Stimulated activated CD8-positive, alpha-beta memory T cell treated with anti-CD3 and anti-CD28 coated beads, Interleukin-7, amount 100 ng/mL, for 1 hour (primary cell): ENCODE measurements at places on chromosomes 16 and 17.

GRCh38 chr17:48561884-48562810 is 16.0 kb downstream of the HOXB4 start:
- no peak for DNase-seq

DNA sequence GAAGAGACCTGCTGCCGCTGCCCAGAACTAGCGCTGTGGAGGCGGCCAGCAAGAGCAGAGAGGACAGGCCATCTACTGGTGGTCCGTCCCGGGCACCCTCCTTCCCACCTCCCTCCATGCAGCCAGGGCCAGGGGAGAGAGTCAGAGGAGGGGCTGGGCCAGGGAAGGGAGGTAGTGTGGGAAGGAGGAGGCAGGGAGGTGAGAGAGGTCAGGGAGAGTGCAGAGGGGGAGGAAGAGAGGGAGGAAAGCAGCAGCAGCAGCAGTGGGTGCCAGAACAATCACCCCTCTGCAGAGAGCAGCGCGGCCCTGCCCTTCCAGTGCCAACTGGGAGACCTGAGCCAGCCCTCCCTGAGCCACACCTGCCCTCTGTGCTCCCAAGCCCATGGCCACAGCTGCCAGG is 6.6 kb downstream of the C16orf95 start:
- DNase-seq, result no peak

- DNase-seq, result no peak
These were observed 18.6 kb downstream of the ENGASE start for GRCh38 chr17:79093270-79093669.

- DNase-seq, result no peak
These were observed 87.1 kb downstream of the AIPL1 start for GRCh38 chr17:6347776-6348175.

DNA sequence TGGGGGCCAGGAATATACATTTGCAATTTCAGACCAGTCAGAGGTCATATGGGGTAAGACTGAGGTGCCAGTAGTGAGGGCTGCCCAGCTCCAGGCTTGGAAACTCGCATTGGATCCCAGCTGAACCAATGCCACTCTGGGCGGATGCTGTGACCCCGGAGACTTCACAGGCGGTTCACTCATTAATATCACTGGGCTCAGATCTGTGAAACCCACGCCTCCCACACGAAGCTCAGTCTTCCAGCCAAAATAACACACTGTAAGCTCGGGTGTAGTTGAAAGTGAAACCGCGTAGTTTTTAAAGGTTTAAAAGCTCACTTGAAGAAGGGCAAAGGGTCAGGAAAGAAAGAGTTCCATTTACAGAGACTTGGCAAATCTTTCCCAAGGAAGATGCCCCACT is 254.8 kb downstream of the FOXL1 start:
- no peak for DNase-seq

- DNase-seq, result no peak
These were observed 209.4 kb upstream of the FOXF1 start for GRCh38 chr16:86300746-86301481.

- no peak for DNase-seq
These were observed 49.4 kb upstream of the SREBF1 start for GRCh38 chr17:17886226-17886625.

- no peak for DNase-seq
These were observed 182.4 kb downstream of the TOX3 start for GRCh38 chr16:52364500-52364899.

- DNase-seq, result peak; percentile 26
These were observed at the start of gene FLOT2 for GRCh38 chr17:28896884-28897768. TSS of gene FLOT2 (minus strand) at chr17:28897733. CDS start at chr17:28897574, 159 bp downstream.

GRCh38 chr17:27597783-27598320 is 33.1 kb upstream of the LGALS9 start:
- DNase-seq, result no peak

- DNase-seq, result no peak
These were observed 154.3 kb upstream of the ZFHX3 start for GRCh38 chr16:73202161-73202729.

DNA sequence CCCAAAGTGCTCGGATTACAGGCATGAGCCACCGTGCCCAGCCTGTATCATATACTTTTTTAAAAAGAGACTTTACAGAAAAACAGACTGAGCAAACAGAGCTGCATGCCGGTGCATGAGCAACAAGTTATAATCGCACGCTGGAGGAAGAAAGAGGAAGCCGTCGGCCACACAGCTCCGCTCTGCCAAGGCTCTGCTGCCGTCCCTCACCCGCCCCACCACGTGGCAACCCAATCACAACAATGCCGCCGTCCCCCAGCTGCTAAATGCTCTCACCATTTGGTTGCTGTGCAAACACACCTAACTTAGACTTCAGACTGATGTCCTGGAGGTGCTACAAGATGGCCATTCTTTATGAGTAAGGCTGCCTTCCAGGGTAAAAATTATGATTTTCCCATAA is 83.5 kb downstream of the ADCY9 start:
- DNase-seq, result peak; percentile 20

DNA sequence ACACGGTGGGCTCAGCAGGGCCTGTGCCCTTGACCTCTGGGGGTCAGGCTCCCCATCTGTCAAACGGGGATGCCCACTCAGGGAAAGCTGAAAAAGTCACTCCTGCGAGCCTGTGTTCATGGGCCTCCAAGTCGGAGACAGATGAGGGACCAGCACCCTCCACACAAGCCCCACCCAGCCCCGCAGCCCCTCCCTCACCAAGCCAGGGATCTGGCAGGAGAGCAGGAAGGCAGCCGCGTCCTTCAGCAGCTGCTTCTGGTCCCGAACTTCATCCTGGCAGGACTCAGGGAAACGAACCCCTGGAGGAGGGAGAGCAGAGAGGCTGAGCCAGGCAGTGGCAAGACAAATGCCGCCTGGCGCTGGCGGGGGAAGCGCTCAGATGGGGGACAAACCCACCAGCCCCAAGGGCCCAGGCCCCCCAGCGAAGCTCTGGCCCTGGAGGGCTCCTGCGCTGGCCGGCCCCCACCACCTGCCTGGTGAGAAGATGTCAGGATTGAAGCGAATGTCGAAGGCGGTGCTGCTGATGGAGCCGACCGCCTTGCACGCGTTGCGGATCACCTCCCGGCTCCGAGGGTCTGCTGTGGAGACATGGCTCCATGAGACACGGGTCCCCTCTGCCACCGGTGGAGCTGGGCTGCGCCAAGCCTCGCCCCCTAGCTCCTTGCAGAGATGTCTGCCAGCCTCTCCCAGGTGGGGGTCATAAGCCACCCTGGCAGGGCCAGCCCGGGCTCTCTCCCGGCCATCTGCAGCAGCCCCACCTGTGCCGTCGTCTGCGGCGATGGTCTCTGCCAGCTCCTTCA is 15.4 kb downstream of the CLUH start:
- DNase-seq, result no peak

DNA sequence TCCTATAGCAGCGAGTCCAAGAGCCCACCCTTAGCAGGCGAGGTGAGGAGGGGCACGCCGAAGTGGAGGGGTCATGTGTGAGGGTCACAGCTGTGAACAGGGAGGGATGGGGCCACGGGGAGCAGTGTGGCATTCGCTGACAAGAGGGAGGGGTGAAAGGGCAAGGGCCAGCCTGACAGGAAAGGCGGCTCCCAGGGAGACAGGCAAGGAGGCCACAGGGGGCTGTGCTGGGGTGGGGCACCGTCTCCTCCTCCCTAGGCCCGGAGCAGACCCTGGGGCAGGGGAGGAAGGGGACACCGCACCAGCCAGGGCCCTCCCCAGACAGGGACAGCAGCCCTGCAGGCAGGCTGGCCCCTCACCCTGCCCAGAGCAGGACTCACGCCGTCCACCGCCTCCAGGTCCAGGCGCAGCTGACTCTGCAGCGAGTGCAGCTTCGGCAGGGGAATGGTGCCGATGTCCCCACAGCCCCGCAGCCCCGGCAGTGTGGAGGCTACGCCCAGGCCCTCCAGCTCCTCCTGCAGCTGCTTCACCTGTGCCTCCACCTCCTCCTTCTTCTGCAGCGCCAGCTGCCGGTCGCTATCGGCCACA is 15.1 kb downstream of the GNPTG start:
- DNase-seq, result no peak

GRCh38 chr17:15266325-15267125 is 1.4 kb upstream of the PMP22 start:
- no peak for DNase-seq

DNA sequence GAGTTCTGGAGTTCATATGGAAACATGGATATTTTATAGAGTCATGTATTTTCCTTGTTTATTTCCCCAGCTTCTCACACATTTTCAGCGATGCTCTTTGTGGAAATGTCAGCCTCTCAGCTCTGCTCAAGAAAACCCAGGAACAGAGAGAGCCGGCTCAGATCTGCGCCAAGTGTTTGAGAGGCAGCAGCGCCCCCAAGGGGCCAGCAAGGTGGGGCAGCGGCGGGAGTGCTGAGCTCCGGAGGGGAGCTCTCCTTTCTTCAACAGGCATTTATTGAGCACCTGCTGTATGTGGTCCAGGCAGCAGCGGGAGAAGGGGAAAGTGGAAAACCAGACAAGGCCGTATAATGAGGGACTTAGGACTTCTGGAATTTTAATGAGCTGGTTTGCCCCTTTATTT is 421.1 kb upstream of the C16orf82 start:
- DNase-seq, result peak; percentile 12

DNA sequence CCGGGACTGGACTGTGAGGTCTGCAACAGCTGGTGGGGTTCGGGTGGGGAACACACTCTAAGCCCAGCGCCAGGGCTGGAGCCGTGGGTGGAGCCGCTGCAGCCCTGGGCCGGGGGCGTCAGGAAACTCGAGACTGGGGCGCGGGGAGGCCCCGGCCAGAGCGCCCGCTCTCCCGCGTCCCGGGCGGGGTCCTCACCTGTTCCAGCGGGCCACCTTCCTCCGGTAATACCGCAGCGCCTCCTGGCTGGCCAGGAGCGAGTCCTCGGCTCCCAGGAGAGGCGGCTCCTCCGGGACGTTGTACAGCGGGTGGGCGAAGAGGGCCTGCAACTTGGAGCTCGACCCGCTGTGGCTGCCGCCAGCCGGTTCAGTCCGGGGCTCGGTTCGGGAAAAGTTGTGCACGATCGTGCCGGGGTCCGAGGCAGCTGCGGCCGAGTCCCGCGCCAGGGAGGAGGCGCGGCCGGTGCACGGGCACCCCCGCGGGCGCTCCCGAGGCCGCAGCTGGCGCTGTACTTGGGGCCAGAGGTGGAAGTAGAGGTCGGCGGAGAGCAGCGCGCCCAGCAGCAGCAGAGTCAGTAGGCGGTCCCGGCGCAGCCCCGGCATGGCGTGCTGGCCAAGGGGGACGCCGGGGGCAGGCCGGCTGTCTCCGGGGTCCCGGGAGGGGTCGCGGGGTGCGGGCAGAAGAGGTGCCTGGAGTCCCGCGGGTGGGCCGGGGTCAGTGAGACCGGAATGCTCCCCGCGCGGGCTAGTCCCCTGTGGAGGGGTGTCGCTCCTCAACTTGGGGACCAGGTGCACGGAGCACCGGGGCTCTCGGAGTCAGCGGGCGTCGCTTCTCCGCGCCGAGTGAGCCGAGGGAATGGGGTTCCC is 868 bp downstream of the FAM20A start:
- no peak for DNase-seq

DNA sequence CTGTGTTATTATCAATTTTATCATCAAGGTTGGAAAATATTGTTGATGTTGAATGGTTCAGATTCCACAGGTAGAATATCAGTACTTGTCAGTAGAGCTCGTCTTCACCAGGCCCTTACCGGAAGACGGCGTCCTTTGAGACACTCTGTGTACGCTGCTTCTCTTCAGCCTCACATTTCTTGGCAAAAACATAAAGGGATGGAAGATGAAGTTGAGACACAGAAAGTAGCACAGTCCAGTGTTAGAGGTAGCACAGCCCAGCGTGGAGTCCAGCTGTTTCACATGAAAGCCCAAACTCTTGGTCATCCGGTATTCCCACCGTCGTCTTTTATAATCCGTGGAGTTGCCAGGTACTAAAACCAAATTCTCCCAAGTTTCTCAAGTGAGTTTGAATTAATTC is 30.4 kb downstream of the ATP2C2 start:
- no peak for DNase-seq

DNA sequence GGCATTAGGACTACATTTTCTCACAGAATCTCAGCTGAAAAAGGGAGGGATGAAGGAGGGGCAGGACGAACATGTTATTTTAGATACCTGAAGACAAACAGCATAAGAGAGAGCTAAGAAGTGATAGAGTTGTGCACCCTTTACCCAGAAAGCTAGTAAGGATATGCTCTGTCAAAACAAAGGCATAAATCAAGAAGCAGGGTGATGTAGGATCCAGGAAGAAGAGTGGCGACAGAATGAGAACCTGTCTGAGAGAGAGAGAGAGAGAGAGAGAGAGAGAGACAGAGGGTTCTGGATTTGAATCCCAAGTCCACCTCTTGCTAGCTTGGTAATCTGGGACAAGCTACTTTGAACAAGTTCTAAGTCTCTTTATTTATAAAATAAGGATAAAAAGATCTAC is 103.4 kb downstream of the SPAG9 start:
- DNase-seq, result no peak

DNA sequence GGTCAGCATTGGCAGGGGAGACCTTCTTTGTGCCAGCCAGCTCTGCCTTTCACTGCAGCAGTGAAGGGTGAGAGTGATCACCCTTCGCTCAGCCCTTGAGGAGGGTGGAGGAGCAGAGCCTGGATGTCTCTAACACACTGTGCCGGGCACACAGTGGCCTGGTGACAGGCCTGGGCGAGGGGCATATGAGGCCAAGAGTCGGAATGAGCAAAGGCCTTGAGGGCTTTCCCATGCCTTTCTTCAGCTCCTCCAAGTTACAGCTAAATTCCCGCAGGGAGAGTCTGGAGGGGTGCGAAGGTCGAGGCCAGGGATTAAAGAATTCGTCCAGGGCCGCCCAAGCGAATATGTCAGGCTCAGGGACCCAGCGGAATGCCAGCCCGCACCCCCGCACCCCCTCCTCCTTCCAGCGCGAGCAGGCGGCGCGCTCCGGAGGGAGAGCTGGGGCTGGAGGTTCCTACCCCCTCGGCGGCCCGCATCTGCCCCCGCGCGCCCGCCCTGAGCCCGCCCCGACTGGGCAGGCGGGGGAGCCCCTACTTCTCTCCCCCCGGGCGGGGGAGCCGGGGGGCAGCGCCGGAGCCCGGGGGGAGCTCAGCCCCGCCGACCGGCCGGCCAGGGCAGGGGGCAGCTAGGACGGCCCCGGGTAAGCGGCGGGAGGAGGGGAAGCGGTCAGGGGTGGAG is at the start of gene RASL10B:
Gene RASL10B, plus strand, starts transcription at position 401 of the 678 bp plus-strand sequence. CDS start 3,546 bp downstream, outside the sequence.
- DNase-seq, result no peak

GRCh38 chr16:78170494-78170933 is 71.1 kb downstream of the WWOX start:
- no peak for DNase-seq

GRCh38 chr17:30360086-30360808 is 18.5 kb upstream of the CPD start:
- DNase-seq, result no peak

GRCh38 chr17:63623786-63624530 is 1.7 kb downstream of the MAP3K3 start:
- DNase-seq, result no peak

GRCh38 chr17:67443931-67444595 is 67.0 kb downstream of the PITPNC1 start:
- DNase-seq, result no peak

- no peak for DNase-seq
These were observed 304.4 kb downstream of the HS3ST3B1 start for GRCh38 chr17:14605267-14605599.

DNA sequence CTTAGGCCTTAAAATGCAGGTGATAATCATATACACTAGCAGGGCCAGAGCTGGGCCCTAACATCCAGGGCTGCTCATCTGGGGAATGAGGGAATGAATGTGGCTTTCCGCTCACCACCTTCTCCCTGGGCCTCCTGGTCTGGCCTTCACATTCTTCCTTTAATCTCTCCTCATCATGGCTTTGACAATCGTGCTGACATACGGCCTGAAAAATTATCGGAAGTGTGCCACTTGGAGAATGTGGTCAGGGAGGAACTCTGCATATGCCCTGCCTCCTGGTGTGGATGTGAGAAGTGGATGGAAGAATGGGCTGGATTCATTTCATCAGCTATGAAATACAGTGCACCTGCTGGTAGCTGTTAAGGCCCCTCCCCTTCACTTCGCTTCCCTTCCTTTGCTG is 2.4 kb downstream of the WSCD1 start:
- no peak for DNase-seq

- DNase-seq, result no peak
These were observed 64.3 kb downstream of the PGS1 start for GRCh38 chr17:78442648-78443218.
